Cardiac fibroblast (primary cell): ENCODE measurements at places on chromosomes 12 and 14.

DNA sequence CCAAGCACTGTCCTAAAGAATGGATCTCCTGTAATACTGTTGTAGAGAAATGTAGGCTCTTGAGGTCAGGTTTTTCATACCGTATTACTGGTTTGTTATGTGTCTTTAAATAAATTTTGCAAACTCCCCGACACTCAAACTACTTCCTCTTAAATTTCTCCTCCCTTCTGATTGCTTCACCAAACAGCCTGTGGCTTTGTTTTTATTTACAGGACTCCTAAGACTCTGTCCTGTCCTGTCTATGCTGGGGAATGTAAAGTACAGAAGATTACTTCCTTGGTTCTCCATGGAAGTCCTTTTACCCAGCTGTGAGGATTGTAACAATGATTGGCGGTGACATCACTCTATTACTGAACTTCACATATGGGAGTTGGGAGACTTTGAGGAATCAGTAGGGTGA lies 873.5 kb downstream of the DIO2 start:
- no peak for DNase-seq

GRCh38 chr14:37221073-37221472 lies 23.3 kb downstream of the MIPOL1 start:
- no peak for DNase-seq

GRCh38 chr12:128069359-128069997 lies 197.5 kb upstream of the TMEM132C start:
- DNase-seq: peak; percentile 55

- peak; percentile 55 for DNase-seq
Observed at GRCh38 chr12:54207539-54208294, 18.9 kb upstream of the SMUG1 start.

GRCh38 chr14:50082308-50082742 lies 34.0 kb downstream of the VCPKMT start:
- DNase-seq: no peak

DNA sequence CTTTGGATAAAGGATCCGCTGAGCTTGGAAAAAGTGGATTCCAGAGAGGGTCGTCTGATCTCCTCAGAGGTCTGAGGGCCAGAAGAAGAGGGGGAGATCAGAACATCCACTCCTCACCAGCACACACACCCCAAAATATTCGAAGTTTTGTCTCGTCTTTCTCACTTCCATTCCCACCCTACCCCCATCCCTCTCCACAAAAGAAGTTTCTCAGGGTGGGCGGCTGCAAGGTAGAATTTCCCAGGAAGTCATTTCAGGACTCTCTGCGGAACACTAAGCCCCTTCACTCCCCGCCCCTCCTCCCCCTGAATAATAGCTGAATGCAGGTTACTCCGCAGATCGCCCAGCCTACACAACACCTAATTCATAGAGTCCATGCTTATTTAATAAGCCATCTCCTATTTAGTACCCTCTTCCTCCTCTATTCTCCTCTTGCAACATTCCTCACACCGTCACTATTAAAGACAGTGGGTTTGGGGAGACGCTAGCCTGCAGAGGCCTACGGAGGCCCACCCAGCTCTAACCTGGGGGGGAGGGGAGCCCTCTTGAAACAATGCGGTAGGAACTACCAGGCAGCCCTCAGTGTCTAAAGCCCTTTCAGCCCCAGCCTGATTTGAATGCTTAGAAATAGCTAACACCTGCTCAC lies 649 bp upstream of the SALL2 start:
- DNase-seq: no peak

DNA sequence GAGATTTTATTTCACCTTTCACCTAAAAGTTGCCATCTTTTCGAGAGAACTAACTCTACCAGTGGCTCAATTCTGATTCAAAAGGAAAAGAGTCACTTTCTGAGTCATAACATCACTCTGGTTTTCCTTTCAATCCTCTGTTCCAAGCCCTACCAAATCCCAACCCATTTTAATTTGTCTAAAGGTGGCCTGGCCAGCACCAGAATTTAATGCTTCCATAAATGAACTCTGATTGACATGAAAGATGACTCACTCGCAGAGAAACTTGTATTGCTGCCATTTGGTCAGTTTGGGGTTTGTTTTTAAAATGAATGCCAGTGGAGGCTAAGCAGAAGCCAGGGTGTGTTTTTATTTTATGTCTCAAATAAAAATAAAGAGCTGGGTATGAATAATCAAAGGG lies 117.4 kb upstream of the SOX5 start:
- peak; percentile 80 for DNase-seq

GRCh38 chr14:90726656-90727055 lies 89.6 kb downstream of the TTC7B start:
- peak; percentile 58 for DNase-seq

- DNase-seq: no peak
Observed at GRCh38 chr14:90828642-90829487, 12.6 kb upstream of the TTC7B start.

DNA sequence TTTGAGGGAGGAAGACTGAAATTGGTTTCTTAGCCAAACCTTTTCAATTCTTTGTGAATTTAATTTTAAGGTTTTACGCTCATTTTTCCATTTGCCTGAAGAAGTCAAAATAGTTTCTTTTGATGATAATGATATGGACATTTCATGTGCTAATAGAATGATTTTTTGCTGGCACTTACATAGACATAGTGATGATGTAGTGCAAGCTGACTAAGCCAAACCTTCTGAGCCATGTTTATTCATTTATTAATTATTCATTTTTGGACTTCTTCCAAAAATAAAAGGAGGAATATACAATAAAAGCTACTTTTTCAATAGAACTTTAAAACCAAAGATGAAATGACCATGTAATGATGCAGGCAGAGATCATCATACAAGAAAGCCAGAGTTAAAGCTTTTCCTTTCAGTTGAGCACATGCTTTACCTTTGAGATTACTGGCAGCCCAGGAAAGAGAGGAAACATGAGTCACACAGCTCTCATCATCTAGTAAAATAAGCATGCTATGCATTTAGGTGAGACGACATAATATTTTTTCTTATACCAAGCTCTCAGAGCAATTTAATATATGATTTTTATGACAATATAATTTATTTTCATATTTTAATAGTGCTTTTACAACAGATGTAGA lies 24.8 kb downstream of the KCNA1 start:
- DNase-seq: no peak

DNA sequence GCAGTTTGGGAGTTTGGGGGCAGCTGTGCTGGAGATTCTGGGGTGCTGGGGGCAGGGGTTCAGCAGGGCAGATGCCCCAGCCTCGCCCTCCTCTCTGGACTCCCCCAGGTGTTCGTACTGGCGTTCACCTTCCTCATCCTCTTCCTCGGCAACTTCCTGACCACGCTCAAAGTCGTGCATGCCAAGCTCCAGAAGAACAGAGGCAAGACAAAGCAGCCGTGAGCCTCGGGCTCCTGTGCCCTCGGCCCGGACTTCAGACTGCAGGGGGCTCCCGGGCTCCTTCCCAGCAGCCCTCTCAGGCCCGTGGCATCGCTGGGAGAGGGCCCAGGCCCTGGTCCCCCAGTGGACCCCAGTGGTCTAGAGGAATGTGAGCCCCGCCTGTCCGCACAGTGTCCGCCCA lies 18.0 kb downstream of the RHOF start:
- DNase-seq: no peak

- no peak for DNase-seq
Observed at GRCh38 chr14:93379831-93380230, 32.8 kb downstream of the COX8C start.

DNA sequence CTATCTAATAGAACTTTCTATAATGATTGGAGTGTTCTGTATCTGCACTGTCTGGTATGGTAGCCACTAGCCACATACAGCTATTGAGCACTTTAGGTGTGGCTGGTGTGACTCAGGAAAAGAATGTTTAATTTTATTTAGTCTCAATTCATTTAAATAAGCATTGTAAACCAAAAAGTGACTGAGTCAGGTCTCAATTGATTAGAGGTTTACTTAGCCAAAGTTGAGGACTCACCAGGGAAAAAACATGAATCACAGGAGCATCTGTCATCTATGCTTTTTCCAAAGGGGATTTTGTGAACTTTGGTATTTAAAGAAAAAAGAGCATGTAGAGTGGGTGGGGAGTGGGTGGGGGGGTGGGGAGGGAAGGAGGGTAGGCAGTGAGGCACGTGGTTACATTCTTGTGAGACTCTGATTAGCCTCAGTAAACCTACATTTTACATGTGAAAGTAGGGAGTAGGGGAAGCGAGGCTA lies 473.1 kb downstream of the ATP23 start:
- peak; percentile 75 for DNase-seq

DNA sequence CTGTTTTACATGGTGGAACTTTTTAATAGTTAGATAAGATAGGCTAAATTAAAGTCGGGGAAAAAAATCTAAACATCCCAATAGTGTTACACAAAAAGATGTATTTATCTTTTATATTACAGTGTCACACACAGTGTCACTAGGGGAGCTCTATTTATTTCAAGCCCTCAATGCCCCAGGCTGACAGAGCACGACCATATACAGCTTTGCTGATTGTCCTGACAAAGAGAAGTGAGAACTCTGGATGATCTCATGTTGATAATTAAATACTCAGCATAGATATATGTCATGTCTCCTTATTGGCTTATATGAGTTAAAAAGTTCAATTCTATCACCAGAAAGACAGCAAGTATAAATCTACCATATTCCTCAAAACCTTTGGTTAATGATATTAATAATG lies 594.3 kb downstream of the LRFN5 start:
- no peak for DNase-seq

DNA sequence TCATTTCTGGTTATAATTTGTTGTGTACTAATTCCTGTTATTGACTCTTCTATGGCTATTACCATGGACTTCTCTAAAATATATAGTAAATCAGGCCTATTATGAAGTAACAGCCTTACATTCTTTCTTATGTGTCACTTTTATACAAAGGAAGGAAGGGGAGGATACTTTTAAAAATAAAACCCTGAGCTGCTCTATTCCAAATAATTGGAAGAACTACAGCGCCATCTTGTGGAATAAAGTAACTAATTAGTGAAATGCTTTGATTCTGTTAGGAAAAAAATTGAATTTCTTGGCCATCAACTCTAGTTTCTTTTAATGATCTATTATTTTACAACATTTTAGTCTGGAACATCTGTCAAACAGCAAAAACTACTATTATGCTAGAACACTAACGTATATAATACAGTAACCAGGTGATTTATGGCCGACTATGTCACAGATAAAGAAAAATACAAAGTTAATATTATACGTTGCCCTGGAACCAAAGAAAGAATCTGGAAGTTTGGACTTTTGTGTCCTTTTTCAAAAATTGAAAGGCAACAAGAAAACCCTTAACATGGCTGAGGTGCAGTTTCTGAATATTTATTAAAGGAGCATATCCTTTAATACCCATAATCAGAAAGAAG lies 55.0 kb upstream of the NELL2 start:
- peak; percentile 80 for DNase-seq

- no peak for DNase-seq
Observed at GRCh38 chr12:83848702-83849101, 1063.9 kb downstream of the SLC6A15 start.

- DNase-seq: no peak
Observed at GRCh38 chr12:33876618-33877017, 145.7 kb upstream of the ALG10 start.

DNA sequence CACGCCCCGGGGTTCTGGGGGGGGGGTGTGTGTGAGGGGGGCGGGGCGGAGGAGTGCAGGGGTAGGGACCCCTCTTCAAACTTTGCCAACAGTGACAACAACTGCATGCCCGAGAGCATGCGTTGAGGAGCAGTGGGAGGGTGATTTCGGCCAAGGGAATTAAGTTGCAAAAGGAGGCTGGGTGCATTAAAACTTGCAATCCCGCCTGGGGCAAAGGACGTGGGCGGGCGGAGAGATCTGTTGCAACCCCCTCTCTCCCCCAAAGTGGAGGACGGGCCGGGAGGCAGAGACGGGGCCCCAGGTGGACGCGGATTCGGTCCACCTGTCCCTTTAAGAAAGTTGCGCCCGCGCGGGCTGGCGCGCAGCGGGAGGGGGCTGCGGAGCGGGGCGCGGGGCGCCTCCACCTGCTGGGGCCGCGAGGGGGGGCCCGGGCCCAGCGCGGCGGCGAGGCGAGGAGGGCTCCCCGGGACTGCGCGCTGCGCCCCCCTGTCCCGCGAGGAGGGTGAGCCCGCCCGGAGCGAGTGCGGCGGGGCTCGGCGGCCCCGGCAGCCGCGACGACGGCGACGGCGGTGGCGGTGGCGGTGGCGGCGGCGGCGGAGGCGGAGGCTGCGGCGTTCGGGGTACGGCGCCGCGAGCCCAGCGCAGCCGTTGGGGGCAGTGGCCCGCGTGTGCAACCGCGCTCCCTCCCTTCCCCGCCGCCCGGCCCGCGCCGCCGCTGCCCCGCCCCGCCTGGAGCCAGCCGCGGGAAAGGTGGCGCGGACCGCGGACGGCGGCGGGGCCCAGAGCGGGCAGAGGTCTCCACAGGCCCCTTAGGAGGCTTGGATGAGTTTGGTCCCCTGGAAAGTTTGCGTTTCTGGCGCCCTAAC lies 530 bp upstream of the FOXN4 start:
- no peak for DNase-seq

GRCh38 chr12:92143686-92144630 lies 1.7 kb downstream of the BTG1 start:
- peak; percentile 98 for DNase-seq

GRCh38 chr14:37585101-37585511 lies 9.9 kb downstream of the FOXA1 start:
- no peak for DNase-seq

DNA sequence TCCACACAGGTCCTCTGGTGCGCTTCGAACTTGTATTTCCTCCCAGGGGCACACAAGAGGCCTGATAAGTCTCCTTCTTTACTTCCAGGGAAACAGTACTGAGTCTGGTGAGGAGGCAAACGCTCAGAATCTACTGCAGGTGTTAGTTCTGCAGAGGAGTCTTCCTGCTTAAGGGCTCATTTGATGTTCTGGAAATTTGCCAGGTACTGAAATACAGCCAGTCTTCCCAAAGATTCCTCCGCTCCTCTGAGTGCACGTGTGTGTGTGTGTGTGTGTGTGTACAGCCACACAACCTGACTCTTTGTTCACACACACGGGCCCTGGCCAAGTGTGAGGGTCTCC lies 92.0 kb downstream of the FBXL14 start:
- DNase-seq: peak; percentile 60

DNA sequence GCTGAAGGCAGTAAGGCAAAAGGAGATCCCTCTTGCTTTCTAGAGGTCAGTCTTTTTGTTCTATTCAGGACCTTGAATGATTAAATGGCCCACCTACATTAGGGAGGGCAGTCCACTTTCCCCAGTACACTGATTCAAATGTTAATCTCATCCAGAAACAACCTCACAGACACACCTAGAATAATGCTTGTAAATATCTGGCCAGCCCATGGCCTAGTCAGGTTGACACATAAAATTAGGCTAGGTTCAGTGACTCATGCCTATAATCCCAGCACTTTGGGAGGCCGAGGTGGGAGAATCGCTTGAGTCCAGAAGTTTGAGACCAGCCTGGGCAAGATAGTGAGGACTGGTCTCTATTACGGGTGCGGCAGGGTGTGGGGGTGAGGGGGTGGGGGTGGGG lies 43.5 kb downstream of the MIPOL1 start:
- no peak for DNase-seq

DNA sequence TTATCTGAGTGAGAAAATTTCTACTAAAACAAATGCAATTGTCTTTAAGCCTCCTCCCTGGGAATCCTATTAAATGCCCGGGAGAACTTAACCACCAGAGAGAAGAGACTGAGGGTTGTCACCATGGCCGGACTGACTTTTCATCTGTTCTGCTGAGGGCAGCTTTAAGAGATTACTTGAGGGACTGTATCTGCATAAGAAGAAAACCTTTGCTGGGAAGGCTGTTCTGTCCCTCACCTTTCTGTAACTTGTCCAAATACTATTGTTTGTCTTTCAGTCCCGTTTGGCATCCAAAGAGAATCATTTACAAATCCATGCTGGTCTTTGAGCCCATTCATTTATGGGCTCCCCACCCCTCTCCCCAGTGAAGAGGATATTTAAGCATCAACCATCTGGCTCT lies 306.3 kb upstream of the FLRT2 start:
- no peak for DNase-seq

- no peak for DNase-seq
Observed at GRCh38 chr12:22792138-22792537, 167.2 kb downstream of the ETNK1 start.
